ENCODE measurements at places on chromosomes 3 and 15.
A peak's percentile ranks its signal among the peaks of the same experiment; 100 is the strongest.

DNA sequence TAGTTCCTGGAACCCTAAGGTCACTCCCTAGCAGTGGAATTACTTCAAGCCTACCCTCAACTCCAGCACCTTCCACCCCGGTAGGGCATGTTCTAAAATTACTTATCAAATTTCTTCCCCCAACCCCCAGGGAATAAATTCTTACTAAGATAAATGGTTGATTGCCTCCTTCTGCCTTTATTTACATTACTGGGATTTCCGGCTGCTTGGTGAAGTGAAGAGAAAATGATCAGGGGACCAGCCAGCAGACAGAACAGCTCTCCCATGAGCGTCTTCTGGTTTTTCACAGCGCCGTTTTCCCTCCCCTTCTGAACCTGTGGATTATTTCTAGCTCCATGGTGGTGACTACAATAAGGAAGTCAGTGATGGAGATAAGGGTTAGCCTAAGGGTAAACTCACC lies 521.5 kb upstream of the PPP2R3A start:
- no peak for DNase-seq

DNA sequence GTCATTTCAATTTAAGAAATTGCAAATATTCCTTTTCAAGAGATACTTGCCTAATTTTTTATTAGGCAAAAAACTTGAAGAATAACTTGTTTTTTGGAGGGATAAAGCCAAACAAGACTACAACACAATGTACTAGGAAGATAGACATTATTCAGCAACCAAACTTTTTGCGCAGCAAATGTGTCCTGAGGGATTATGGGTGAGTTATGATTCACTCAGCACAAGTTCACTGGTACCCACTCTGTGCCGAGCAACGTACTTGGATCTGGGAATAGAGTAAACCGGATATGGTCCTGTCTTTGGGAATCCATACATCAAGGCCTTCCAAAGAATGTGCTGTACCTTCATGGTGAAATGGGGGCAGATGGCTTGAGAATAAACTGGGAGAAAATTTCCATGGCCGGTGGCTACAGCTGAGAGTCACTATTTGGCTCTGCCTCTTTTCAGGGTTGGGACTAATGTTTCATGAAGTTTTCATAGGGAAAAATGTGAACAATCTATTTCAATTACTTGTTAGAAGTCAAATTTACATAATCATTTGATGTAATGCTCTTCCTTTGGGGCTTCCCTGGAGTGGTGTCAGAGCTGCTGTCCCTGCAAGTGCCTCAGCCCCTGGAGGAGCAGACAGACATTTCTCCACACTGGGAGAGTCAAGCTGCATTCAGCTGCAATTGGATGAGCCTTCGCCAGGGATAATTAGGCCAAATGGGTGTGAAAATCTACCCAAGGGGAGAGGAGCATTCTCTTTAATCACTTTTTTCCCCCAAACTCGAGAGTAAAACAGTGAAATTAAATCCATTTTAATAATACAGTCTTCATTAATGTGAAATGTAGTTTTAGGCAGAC lies 315.2 kb downstream of the CLSTN2 start:
- no peak for DNase-seq

- peak; percentile 7 for DNase-seq
Observed at GRCh38 chr3:63478990-63479660, 173.3 kb upstream of the SNTN start.

DNA sequence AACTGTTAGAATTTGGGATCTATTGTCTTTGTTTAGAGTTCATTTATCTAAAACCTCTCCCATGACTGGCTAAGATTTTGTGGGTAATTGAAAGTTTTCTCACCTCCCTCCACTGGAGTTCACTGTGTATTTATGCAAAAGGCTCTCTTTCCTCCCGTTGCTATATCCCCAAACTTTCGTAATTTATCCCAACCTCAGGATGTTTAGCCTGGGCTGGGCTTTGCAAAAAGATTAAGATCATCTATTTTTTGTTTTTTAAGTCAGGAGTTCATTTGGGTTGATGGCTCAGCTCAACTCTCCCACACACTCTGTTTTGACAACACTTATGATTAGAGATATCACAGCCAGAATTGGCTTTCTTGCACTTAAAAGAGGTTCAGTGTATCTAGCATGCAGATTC lies 27.0 kb downstream of the SUCNR1 start:
- DNase-seq: no peak

DNA sequence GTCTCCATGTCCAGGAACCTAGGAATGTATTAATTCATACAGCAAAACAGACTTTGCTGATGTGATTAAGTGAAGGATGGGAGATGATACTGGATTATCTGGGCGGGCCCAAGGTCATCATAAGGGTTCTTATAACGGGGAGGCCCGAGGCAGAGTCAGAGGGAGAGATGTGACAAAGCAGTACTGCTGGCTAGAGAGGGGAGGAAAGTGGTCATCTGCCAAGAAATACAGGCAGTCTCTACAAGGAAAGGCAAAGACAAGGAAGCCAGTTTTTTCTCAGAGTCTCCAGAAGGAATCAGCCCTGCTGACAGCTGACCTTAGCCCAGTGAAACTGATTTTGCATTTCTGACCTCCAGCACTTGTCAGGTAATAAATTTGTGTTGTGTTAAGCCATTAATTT lies 66.2 kb upstream of the CORO2B start:
- no peak for DNase-seq

DNA sequence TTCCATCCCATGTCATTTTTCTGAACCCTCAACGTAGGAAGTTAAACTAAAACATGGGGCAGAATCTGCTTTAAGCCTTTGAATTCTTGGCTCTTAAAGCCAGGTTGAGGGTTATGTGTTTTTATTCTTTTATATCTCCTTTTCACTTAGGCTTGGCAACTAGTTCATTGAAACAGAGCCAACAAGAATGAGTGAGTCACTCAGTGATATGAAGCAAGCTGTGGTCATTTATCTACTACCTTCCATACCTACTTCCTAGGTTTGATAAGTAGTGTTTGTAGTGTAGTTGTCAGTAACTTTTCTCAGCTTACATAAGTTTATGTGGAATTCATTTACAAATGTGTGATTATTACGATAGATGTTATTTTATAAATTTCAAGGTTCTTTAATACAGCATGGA lies 67.4 kb downstream of the SNRPN start:
- DNase-seq: peak; percentile 1

DNA sequence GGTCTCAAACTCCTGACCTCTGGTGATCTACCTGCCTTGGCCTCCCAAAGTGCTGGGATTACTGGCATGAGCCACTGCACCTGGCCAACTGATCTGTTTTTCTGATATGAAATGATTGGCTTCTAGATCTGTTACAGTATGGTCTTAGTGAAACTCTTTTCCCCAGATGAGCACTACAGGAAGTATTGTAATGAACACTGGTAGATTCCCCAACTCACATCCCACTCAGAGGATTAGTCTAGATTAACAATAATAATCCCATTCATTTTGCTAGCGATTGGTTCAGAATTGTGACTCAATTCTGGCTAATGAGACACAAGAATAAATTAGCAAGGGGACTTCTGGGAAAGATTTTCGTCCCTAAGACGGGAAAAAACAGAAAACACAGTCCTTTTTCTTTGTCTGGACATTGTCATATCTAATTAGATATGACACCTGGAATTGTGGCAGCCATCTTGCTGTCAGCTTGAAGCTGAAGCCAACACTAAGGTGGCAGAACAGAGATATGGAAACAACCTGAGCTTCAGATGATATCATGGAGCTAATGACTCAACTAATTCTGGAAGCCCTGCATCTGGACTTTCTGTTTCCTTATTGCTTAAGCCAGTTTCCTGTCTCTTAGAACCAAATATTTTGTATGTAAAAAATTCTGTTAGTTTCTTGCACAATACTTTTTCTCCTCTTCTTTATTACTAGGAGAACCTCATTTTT lies 17.4 kb upstream of the NPTN start:
- DNase-seq: peak; percentile 90

DNA sequence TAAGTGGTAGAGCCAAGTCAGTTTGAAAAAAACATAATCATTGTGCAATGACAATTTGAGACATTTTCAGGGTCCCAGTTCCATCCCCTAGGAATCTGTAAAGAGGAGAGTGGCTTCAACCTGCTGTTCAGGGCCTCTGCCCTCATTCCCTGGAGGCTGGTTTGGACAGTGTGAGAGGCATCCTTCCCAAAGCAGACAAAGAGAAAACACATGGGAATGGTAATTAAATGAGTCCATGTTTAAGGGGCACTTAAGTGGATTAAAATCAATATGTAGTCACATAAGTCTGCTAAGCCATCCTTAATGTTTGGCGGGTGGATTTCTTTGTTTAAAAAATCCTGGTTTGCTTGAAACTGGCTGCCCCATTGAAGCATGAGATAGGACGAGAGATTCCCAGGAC lies 146.3 kb upstream of the CTDSPL start:
- DNase-seq: no peak

GRCh38 chr3:30644615-30645014 lies 38.2 kb downstream of the TGFBR2 start:
- DNase-seq: peak; percentile 66

Measured in adipocyte (in vitro differentiated cells).